ENCODE measurements at places on chromosomes 2 and 18. TPM values are rescaled to one million over a fixed set of nuclear protein-coding genes. Genes with fewer than 3 reads are reported as not detected.
A peak's percentile ranks its signal among the peaks of the same experiment; 100 is the strongest.

DNA sequence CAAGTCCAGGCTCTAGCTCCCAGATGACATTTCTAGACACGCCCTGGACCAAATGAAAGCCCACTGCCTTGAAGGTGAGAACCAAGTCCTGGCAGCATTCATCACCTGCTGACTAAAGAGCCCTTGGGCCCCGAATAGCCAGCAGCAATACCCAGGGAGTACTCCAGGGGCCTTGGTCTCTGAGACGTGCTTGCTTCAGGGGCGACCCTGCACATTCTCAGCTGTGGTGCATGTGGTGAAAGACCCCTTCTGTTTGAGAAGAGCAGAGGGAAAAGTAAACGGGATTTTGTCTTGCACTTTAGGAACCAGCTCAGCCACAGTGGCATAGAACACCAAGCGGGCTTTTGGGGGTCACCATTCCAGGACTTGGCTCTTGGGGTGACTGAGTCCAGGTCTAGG, 260.5 kb upstream of the MYT1L start:
- no peak for ATAC-seq

DNA sequence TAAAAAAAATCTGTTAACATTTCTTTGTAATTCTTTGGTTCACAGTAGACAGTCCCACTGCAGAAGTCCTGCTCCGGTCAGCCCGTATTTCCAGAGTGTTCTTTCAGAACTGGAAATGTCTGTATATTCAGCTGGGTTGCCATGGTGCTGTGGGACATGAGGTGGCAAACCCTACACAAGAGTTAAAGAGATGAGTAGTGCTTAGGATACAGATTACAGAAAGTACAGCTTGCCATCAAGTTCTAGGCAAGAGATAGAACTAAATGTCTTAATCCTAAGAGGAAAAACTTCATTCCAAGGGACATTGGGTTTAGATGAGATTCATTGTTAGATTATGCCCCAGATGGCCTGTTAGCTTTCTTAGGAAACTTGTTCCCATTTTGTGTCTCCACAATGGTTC, 60.1 kb downstream of the FMNL2 start:
- peak; percentile 14 for ATAC-seq

GRCh38 chr2:23158306-23158705, 226.7 kb upstream of the KLHL29 start:
- ATAC-seq, result no peak

The SERPINB10 gene
- not detected for total RNA-seq
